ENCODE measurements at places on chromosomes 3 and 15. TPM values are rescaled to one million over a fixed set of nuclear protein-coding genes. Genes with fewer than 3 reads are reported as not detected.

BNC1 gene
- total RNA-seq, result not detected

CPNE9 gene
- total RNA-seq, result 0.38 TPM

CLASP2 gene
- total RNA-seq, result 41.1 TPM

RYR3 gene
- 0.69 TPM for total RNA-seq

CKMT1A gene
- total RNA-seq, result 26.1 TPM

RTP4 gene
- not detected for total RNA-seq

NDN gene
- 53.5 TPM for total RNA-seq

TRMT10C gene
- 47.3 TPM for total RNA-seq

CGNL1 gene
- total RNA-seq, result 10.6 TPM

ECE2 gene
- not detected for total RNA-seq

SAMMSON gene
- 0.04 TPM for total RNA-seq

UBAP1L gene
- total RNA-seq, result 1.6 TPM

PPP2R3A gene
- 10.2 TPM for total RNA-seq

PLS1 gene
- 13.8 TPM for total RNA-seq

TRH gene
- total RNA-seq, result 0.59 TPM

P2RY13 gene
- not detected for total RNA-seq

FAM107A gene
- 0.07 TPM for total RNA-seq

CEMIP gene
- total RNA-seq, result not detected

ZMYND10 gene
- total RNA-seq, result 1.3 TPM

SLC15A2 gene
- 1.7 TPM for total RNA-seq

CD47 gene
- 14.4 TPM for total RNA-seq

P3H2 gene
- 72.7 TPM for total RNA-seq

CIDEC gene
- not detected for total RNA-seq

PLAAT1 gene
- total RNA-seq, result 3.7 TPM

EPHA6 gene
- total RNA-seq, result 1.0 TPM

CTXN2 gene
- total RNA-seq, result not detected

CASR gene
- 0.15 TPM for total RNA-seq

KY gene
- total RNA-seq, result not detected

CSTA gene
- not detected for total RNA-seq
